ENCODE measurements at places on chromosomes 6 and 20.
A peak's percentile ranks its signal among the peaks of the same experiment; 100 is the strongest.

- DNase-seq, result no peak
These were observed 19.7 kb upstream of the SYNJ2 start for GRCh38 chr6:157961832-157962575.

DNA sequence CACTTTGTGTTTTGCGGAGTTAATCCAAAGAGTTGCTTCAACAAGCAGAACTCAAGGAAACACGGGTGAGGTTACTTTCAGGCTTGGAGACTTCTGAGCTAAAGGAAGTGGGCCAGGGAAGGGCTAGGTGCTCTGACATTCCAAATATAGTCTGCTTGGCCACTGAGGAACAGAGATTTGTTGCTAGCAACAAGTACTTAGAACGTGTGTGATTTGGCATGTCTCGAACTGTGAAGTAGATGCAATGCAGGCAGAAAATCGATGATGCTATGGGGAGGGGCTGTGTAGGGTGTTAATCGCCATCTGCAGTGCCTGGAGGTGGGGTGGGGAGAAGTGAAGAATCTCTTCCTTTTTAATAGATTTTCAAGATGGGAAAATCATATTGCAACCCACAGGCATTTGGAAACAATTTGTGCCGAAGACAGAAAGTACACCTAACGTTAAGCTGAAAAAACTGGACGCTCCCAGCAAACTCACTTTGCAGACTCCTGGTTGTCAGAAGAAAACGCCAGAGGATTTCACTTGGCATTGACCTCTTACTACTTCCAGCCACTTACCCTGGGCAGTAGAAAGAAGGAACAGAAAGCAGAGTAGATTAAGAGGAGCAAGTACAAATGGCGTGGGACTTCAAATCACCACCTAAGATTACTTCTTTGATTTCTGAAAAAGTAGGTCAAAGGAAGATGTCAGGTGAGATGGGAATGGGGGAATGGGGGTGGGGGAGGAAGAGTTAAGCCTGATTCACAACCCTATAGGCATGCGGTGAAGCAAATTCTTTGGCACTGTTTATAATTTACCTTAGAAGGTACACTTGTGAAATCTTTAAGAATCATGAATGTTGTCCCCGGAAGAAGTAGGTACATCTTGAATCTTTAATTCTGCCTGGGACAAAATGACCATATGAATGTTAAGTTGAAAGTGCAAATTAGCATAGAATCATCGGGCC, 314.1 kb downstream of the CD83 start:
- no peak for DNase-seq

DNA sequence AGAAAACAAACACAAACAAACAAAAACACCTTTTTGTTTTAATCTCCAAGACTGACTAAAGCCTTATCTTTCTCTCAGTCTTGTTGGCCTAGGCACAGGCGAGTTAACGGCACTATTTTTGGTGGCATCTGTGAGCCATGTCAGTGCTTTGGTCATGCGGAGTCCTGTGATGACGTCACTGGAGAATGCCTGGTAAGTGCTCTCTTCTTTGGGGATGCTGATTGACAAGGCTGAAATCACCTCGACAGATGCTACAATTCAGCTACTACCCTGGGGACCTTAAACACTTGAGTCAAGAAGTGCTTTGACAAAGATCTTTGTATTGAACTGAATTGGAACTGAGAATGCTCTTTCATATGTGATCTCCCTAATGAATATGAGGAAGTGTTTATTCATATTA, 384.1 kb downstream of the LAMA2 start:
- no peak for DNase-seq

- DNase-seq, result no peak
These were observed 7.8 kb upstream of the MTG2 start for GRCh38 chr20:62174870-62175624.

DNA sequence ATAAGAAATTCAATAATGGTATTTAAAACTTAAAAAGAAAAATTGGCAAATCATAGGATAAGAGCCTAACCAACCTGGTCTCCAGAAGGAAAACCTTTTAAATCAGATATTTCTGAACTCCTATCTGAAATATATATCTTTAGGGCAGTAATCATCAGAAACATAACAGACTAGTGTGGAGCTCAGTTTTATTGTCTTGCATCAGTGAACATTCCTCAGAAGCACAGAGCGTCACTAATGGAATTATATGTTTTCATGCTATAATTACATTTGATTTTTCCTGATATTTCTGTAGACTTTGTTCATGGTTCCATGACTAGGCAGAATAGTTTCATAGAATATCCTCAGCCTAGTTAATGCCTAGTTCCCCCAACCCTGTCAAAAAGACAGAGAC, 262.2 kb downstream of the EYA4 start:
- DNase-seq, result no peak

DNA sequence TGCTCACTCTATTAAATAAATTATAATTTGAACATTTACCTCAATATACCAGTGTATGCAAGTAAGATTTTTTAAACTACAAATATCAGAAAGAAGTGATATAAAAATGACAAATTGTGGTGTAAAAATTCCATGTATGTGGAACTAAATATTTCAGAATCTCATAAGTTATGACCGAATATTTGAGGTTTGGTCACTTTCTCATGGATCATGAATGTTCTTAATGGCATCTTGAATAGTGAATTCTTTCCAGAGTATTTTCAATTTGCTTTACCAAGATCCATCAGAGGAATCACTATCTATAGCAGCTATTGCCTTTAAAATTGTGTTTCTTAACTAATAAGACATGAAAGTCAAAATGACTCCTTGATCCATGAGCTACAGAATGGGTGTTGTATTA, 950.6 kb downstream of the TBC1D32 start:
- no peak for DNase-seq

- DNase-seq, result no peak
These were observed 27.0 kb downstream of the STK4 start for GRCh38 chr20:44993343-44993742.

DNA sequence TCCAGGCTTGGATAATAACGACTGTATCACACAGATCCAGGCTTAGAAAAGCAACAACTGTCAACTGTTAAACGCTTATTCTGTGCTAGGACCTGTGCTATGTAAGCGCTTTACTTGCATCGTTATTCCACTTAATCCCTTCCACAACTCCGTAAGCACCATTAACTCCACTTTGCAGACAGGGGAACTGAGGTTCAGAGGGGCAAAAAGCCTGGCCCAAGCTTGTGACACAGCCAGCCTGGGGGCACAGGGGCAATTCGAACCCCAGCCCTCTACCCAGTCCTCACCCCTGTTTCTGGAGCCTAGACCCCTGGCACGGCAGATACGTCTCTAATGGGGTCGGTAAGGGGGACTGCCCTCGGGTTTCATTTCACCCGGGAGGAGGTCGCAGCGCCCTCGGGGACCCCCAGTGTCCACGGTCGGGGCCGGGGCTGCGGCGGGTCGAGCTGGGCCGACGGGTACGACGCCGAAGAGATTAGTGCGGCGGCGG, 411 bp downstream of the DSN1 start:
- DNase-seq, result no peak

GRCh38 chr6:67300430-67301040, 1334.5 kb upstream of the ADGRB3 start:
- DNase-seq, result no peak

GRCh38 chr20:16363506-16364319, 209.5 kb downstream of the KIF16B start:
- no peak for DNase-seq

DNA sequence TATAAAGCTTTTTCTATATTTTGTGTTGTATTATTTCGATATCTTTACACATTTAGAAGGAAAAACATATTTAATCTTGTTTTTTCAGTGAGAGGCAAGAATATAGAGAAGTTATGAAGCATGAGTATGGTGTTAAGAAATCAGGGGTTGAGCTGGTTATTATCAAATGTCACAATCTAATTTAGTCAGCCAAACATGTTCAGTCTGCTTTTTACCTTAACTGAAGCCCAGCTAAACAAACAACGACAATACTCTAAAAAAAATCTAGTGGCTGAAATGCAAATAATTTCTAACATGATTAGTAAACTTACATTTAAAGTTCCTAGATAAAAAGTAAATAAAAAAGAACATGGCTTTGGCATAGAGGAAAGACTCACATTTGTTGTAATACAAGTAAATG, 433.8 kb upstream of the NRSN1 start:
- no peak for DNase-seq

- no peak for DNase-seq
These were observed 77.4 kb upstream of the CD93 start for GRCh38 chr20:23163562-23163961.

- DNase-seq, result no peak
These were observed 26.6 kb downstream of the ZNF133 start for GRCh38 chr20:18314786-18315406.

- DNase-seq, result peak; percentile 39
These were observed 44.7 kb upstream of the CCN2 start for GRCh38 chr6:131995917-131996316.

DNA sequence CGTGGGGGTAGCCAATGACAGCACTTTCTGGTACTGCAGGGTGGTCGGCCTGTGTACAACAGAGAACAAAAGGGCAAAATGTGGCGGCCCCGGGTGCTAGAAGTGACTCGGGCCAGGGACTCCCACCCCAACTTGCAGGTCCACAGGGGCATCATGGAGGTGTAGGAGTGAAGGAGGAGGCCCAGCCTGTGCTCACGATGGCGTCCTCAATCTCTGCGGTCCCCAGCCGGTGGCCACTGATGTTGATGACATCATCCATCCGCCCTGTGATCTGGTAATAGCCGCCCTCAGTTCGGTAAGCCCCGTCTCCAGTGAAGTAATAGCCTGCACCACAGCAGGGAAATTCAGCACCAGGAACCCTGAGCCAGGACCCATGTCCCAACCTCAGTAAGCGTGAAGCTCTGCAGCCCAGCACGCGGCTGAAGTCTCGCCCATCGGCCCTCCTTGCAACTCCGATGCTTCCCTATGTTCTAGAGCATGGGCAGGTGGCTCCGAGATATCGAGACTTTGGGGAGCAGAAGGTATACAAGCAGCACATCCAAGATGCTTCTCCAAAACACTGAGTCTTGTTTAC, 20.2 kb upstream of the APMAP start:
- no peak for DNase-seq

- DNase-seq, result no peak
These were observed 315.4 kb upstream of the RUNX2 start for GRCh38 chr6:45012687-45013086.

DNA sequence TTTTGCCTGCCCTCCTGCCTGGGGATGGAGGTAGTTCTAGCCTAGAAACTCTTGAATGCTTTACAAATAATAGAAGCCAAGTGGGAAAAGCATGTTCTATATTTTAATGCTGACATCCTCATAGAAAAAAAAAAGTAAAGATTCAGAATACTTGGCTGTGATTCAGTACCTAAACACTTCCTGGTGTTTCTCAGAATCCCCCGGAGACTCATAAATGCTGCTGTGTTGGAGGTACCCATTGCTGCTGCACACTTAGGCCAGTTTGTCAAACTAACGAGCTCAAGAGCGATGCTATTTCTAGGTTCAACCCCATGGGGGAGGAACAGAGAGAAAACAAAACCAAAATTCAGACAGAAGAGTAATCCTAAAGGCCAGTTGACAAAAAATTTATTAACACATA, 38.8 kb upstream of the ZFP64 start:
- DNase-seq, result no peak

DNA sequence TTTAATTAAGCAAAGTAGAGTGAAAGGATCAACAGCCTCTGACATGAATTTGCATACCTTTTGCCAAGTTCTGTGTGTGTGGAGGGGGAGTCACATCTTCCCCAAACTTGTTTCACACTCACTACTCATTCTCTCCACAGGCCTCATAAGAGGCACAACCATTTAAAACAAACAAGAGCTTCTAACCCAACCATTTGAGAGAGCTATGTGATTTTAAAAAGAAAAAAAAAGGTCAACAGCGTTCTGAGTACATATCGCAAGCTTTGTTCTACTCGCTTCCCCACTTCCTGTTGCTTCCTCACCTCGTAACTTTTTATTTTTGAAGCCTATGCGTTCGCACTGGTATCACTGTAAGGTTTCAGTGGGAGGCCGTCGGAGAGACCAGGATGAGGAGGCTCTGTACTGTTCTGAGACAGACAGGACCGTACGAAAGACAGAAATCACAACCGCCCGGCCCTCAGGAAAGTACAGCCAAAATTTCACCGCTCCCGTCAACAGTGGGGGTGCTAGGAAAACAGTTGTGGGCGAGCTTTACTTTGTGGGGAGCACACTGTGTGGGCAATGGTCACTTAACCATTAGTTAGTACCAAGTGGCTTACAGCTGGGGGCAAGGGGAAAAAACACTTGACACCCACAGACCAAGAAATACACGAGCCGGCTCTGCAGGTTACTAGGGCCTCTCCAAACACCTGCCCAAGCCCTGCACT, 61.3 kb downstream of the TRERF1 start:
- DNase-seq, result no peak

- DNase-seq, result no peak
These were observed 15.5 kb downstream of the FOXA2 start for GRCh38 chr20:22568872-22569344.

- no peak for DNase-seq
These were observed 47.9 kb downstream of the PRKN start for GRCh38 chr6:162679681-162680080.

DNA sequence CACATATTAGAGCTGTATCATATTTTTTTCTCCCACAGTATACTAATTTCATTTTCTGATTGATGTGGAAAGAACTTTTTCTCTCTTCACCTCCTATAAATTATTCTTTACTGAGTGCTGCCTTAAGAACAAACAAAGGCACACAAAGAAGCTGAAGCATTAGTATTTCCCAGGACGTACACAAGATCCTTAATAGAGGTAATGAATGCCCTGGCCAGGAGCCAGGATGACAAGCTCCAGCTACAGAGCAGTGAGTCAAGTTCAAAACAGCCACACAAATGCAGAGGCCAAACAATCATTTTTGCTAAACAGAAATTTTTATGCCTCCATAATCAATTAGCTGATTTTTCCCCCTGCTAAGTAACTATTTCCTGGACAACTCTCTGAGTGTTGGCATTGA, 639.6 kb downstream of the EPHA7 start:
- DNase-seq, result peak; percentile 23

GRCh38 chr6:133083248-133083967, 157.7 kb upstream of the EYA4 start:
- no peak for DNase-seq

DNA sequence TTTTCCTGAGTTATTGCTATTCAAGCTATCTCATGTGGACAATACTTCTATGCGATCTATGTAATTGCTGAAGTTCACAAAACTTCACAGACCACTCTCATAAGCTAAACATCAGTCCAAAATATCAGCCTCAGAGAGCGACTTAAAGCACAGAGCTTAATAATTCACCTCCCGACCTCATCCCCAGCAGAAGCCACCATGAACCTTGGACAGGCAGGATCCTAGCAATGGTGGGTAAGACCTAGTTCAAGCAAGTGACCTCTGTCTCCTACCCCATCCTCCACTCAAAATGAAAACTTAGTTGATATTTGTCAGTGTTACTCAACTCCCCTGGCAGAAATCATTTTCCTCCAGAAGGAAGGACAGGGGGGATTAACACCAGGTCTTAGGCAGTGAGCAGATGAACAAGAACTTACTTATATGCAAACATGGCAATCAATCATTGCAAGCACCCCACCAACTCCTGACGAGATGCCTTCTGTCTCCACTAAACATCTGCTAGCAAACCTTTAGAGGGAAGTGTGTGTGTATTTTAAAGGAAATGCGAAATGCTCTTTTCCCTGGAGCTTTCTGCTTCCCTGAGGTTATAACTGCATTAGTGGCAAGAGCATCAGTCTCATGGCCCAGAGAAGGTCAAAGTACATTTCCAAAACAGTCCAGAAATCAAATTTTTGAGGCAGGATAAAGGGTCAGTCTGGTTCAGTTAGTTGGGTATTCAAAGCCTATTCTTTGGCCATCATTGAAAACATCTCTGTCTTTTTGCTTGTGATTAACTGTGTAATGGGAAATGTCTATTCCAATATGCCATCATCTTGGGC, 90.0 kb downstream of the SLC22A23 start:
- no peak for DNase-seq

GRCh38 chr6:66344796-66345195, 637.8 kb upstream of the EYS start:
- no peak for DNase-seq

All from smooth muscle cell of the brain vasculature (primary cell).